ENCODE measurements at places on chromosomes 3 and 15. TPM values are rescaled to one million over a fixed set of nuclear protein-coding genes. Genes with fewer than 3 reads are reported as not detected.
A peak's percentile ranks its signal among the peaks of the same experiment; 100 is the strongest.

The COLQ gene
- polyA plus RNA-seq, result 33.2 TPM

GRCh38 chr3:133197619-133198018 is 159.4 kb downstream of the TMEM108 start:
- no peak for DNase-seq

DNA sequence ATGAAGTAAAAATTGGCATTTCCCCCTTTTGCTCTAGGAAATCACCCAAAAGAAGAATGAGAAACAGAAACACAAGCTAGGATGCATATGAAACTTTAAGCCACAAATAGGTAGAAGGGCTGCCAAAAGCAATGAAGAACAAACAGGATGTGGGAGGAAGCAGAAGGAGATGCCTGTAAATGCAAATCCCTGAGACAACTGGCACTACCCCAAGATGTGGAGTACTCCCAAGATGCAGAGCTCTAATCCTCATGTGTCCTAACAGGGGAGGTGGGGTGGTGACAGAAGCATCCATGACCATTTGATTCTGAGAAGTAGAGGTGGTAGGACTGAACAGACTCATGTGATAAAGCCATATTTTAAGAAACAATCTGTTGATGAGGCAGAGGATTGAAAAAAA is 31.9 kb upstream of the ZNF280D start:
- DNase-seq, result peak; percentile 68

DNA sequence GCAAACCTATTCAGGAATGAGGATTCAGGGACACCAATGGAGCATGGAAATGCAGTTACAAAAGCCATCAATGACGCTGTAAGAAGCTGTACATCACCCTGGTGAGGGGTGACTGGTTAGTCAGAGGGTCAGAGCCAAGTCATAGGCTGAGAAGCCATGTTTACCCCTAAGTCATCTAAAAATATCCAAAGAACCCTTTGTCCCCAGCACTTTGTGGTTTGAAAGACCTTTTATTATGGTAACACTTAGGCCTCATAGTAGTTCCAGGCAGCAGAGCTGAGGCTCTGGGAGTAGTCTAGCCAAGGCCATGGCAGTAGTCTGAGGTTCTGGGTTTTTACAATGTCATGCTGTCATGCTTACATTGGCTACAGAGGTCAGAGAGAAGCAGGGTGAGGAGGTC is 131.2 kb downstream of the CTNNB1 start:
- DNase-seq, result no peak

The CRABP1 gene
- 78.0 TPM for polyA plus RNA-seq

The CACNA2D2 gene
- 5.6 TPM for polyA plus RNA-seq

DNA sequence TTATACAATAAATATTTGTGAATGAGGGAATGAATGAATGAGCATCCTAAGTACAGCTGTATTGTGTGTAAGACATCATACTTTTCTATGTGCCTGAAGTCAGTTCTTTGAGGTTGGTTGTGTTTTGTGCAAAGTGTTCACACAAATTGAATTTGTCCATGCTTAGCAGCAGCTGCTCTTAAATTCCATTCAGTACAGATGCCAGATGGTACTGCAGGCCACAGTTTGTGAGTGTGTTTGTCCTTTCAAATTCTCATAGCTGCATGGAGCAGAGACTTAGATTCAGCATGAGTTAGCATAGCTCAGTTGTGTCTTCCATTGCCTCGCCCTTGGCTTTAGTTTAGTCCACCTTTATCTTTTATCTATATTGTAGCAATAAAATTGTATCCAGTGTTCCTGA is 3.8 kb upstream of the ZNF385D start:
- no peak for DNase-seq

GRCh38 chr3:187963677-187964385 is 190.1 kb upstream of the LPP start:
- peak; percentile 22 for DNase-seq

DNA sequence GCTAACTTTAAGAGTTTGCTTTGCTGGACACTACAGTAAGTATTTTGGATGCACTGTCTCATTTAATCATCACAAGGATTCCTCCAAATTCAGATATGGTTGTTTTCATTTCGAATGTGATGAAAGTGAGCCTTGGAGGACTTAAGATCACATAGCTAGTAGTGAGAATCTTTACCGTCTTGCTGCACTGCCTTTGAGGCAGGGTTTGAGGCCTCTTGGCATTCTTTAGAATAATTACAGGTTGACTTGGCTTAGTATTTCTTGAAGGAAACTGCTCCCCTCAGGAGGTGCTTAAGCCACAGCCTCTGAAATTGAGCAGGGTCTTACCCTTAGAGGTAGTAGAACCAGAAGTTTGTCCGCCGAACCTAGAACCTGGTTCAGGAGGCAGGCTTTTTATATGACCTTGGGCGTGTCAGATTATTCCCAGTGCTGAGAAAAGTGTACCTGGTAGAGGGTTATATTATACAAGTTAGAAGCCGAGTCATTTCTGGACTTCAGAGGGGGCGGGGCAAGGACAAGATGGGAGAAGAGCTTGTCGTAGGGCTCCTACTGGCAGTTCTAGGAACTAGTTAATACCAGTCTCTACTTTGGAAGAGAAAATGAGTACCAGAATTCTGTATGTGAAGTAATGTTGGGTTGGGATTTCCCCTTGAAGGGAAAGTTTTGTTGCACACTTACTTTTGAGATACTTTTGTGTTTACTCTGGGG is 1.1 kb downstream of the TFG start:
- peak; percentile 59 for DNase-seq

GRCh38 chr3:186530415-186530814 is 13.8 kb downstream of the CRYGS start:
- DNase-seq, result no peak

The ANKRD34C gene
- not detected for polyA plus RNA-seq

- peak; percentile 52 for DNase-seq
Measured at GRCh38 chr15:101014921-101015841, 96.0 kb downstream of the LRRK1 start.

The DLEC1 gene
- 0.22 TPM for polyA plus RNA-seq

DNA sequence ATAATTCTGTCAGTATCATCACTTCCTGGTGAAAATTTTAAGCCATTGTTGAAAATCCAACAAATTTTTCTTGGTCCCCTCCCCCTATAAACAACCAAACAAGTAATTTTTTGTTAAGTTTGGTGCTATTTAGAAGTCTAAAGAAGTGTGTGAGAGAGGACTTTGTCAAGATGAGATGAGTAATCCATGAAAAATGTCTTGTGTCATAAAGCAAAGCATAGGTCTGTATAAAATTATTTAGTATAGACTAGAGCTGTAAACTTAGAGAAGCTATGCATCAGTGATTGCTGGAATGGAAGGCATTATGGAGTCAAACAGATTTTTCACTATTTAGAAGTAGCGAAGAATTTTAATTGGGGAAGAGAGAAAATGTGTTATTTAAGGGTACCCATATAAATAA is 31.4 kb downstream of the MAPK6 start:
- peak; percentile 27 for DNase-seq

The TTLL13 gene
- polyA plus RNA-seq, result 0.97 TPM

GRCh38 chr15:34610354-34610753 is 26.9 kb upstream of the GOLGA8B start:
- no peak for DNase-seq

The RUBCN gene
- polyA plus RNA-seq, result 12.2 TPM

GRCh38 chr3:135930255-135930654 is 35.3 kb upstream of the PPP2R3A start:
- no peak for DNase-seq

The GPR149 gene
- 0.12 TPM for polyA plus RNA-seq

The NANOGP8 gene
- not detected for polyA plus RNA-seq

- no peak for DNase-seq
Measured at GRCh38 chr15:78105476-78106241, 13.3 kb downstream of the SH2D7 start.

GRCh38 chr3:55626279-55626665 is 139.2 kb upstream of the WNT5A start:
- DNase-seq, result no peak

GRCh38 chr15:44788748-44789147 is 52.4 kb downstream of the TRIM69 start:
- no peak for DNase-seq

- DNase-seq, result no peak
Measured at GRCh38 chr3:183487896-183488295, 59.5 kb upstream of the MCF2L2 start.

The DYNLT2B gene
- polyA plus RNA-seq, result 10.8 TPM

Measured in muscle of back (tissue), 13 donors.